ENCODE measurements at places on chromosomes 1 and 21.

- no peak for DNase-seq
Measured at GRCh38 chr1:160924791-160925651, 29.6 kb downstream of the ITLN2 start.

GRCh38 chr1:51955797-51956527, 34.5 kb downstream of the RAB3B start:
- DNase-seq, result no peak

GRCh38 chr1:206723805-206724472, 39.2 kb downstream of the MAPKAPK2 start:
- no peak for DNase-seq

DNA sequence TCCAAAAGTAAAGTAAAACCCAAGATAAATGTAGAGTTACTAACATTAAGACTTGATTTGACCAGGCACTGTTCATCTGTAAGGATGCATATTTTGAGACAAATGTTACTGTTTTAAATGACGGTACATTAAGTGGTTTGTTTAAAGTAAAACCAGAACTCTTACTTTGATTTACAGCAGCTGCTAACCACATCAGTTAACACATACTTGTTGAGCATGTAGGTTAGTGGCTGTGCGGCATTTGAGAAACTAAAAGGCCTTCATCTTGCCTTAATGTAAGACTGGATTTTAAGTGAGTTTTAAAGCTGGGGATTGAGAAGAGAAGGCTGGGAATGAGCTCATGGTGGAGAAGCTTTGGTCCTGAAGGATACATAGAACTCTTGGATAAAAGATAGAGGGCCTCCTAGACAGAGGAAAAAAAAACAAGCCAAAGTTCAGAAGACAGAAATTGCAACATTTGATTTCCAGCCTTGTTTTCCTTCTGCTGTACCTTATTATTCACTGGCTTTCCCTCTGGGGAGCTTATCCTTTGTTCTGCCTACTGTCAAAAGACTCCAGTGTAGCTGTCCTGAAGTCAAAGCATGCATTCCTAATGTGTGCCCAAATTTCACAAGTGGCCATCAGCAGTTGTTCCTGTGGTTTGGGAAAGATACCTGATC, 66.6 kb downstream of the MTR start:
- DNase-seq, result no peak

DNA sequence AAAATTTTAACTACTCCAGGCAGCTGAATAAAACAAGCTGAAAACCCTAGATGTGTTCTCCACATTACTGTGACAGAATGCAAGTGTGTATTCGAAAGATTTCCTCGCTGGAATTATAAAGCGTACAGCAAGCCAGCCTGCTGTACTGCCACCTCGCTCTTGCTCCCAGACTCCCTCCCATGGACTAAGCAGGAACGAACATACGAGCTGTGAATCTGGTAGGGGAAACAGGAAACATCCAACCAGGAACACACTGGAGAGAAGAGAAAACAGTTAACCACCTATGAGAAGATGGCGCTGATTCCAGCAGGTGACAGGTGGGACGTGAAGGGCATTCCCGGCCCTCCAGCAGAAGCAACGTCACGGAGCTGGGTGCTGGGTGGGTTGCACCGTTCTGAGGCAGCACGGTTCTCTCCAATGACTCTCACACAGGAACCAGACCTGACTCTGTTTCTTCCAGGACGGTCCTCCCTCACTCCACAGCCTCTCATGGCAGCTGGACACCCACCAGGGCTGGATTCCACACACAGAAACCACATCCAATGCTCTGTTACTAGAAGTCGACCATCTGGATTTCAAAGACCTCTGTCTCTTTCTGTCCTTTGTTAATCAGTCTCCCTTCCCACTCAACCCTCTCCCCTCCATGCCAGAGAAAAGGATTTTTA, 219.2 kb downstream of the RERE start:
- no peak for DNase-seq

DNA sequence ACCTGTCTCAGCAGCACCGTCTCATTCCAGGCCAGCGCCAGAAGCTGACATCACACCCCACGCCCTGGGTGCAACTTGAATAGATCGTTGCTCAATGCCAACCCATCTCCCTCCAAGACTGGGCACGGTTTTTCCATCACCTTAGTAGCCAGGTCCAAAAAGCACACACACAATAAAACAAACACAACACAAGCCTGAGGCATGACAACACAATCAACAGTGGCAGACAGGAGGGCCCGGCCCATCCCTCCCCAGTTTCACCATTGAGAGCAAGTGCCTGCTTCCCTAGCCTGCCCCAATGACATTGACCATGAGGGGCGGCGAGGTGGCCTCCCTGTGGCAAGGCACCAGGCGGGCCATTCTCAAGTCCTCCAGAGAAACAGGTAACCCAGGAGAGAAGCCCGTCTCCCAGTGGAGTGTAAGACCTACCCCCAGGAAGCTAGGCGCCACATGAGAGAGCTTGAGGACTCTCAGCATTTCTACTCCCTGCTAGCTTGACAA, 2.7 kb downstream of the IFFO2 start:
- no peak for DNase-seq

GRCh38 chr1:10679496-10680220, 116.8 kb downstream of the CASZ1 start:
- DNase-seq, result no peak

DNA sequence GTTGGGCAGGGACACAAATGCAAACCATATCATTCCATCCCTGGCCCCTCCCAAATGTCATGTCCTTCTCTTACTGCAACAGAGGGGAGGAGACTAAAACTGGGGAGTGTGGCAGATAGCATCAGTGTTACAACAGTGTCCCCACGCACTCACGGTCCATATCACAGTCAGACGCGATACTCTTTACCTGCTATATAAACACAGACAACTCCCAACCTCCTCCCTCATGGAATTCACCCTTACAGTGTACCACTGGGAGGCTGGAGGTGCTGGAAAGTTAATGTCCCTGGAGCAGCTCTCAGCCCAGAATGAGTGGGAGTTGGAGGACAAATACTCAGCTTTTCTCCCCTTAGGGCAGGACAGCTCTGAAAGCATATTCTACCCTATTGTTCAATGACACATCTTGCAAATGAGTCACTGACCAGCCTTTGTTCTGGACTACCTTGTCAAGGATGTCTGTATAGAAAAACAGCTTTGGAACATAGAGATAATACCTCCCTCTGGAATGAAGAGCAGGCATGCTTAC, 445.9 kb downstream of the SETD4 start:
- no peak for DNase-seq

DNA sequence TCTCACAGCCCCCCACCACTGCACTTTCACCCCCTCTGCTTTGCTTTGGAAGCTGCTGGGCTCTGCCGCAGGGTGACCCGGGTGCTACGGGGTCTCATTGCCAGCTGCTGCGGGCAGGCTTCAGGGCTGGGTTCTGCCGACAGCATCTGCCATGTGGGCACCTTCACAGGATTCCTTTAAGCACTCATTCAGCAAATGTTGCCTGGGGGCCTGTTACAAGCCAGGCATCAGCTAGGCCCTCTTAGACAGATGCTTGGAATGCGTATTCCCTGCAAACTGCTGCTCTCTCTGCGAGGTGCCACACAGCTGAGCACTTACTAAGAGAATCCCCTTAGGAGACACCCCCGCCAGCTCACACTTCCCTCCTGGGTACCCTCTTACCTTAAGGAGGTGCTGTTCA, 29.2 kb downstream of the COL16A1 start:
- no peak for DNase-seq

DNA sequence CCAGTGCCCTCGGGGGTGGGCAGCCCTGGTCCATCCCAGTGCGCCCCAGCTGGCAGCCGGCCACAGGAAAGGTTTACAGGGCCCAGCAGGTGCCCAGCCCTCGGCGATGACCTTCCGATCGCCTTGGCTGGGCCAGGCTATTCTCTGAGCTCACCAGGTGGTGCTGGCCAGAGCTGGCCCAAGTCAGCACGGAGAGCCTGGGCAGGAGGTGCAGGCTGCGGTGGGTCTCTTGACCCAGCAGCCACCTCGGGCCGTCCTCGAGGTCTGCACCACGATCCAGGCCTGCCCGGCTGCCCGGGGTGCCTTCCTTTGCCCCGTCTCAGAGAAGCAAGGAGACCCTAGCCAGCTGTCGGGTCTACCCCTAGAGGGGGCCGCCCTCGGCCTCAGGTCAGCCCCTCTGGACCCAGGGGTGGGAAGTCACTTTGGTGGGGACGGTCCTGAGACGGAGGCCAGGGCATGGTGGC, 370 bp downstream of the PERM1 start:
- DNase-seq, result no peak

DNA sequence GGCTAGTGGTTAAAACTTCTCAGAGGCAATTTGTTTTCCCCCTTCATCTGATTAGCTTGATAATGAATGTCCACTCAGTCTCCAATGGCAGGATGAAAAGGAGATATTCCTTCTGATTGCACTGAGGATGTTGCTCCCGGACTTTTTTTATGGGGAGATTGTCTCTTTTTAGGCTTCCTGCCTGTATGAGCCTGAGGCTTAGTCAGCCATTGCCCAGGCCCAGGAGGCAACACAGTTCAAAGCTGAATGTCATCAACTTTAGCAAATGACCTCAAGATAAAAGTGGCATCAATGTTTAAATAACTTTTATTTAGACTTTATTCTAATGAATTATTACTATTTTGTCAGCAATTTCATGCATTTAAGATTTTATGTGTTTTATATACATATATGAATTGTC, 162.9 kb upstream of the PTBP2 start:
- DNase-seq, result no peak

GRCh38 chr1:51792864-51793263, 85.7 kb downstream of the NRDC start:
- DNase-seq, result no peak

- no peak for DNase-seq
Measured at GRCh38 chr1:21330544-21330943, 40.3 kb upstream of the ECE1 start.

GRCh38 chr1:238485912-238486209, 595.1 kb upstream of the ZP4 start:
- DNase-seq, result no peak

- DNase-seq, result peak; percentile 17
Measured at GRCh38 chr1:94039514-94039870, 81.5 kb downstream of the ABCA4 start.

DNA sequence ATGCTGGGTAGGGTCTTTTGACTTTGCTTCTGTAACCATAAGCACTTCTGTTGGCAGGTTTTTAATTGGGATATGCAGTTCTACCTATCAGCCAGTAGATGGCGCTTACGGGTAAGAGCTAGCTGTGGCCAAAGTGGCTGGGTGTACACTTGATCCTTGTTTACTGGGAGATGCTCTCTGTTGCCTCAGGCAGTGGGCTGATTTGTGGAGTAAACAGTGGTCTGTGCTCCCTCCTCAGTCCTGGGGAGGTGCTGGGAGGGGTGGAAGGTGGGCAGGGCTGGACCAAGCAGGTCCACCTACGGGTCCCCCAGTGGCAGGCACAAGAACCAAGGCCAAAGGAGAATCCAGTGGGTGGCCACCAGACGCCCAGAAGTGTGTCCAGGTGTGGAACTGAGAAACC, 43.4 kb downstream of the RALGPS2 start:
- DNase-seq, result no peak

DNA sequence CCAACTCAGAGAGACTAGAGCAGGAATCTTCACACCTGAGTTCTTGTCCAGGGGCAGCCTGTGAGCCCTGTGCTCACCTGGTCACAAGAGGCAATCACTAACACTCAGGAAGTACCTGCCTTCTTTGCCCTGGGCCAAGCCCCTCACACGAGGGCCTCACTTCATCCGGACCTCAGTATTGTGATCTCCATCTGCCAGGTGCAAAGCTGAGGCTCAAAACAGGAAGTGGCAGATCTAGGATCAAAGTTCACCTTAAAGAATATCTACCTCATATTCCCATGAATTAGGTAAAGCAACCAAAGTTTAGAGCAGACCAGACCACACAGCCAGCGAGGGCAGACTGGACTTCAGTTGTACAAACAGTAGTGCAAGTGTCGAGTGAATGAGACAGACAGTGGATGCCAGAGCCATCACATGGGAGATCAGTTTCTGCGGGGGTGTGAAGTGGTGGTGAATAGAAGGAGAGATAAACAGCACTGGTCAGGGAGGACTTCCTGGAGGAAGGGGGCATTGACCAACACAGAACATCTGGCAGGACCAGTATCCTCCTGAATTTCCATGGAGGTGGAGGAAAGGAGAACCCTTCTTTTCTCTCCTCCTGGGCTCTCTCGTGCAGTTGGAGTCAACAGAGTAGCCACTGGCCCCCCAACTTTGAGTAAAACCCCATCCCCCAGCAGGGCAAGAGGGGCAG, 116.6 kb upstream of the ZBTB40 start:
- no peak for DNase-seq

- no peak for DNase-seq
Measured at GRCh38 chr1:239913141-239913585, 178.5 kb upstream of the FMN2 start.

DNA sequence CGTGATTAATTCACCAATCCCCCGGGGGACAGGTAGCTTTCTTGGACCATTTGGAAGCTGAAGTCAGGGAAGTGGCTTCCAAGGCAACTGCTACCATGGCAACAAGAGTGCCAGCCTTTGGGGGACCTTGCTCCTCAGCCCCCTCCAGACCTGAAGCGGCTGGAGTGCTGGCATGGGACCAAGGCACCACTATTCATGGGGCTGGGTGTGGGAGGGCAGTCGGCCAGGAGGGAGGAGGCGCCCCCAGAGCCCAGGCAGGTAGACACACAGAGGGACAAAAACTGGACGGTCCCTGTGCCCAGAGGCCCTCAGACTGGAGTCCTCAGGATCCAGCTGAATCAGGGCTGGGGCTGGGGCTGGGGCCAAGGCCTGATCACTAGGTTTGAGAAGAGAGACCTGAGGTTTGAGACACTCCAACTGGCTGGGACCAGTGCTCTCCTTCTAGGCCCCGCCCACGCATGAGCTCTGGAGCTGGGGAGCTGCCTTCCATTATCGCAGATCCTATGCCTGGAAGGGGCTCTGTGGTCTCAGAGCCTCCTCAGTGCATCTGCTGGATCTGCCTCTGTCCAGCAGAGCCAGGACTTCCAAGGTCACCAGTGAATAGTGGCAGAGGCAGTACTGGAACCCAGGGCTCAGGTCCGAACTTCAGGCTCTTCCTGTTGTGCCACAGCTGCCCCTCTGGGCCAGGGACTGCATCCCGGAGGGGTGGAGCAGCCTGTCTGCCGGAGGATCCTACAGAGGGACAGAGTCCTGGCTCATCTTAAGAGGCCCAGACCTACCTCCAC, 3.3 kb upstream of the KNCN start:
- DNase-seq, result no peak

DNA sequence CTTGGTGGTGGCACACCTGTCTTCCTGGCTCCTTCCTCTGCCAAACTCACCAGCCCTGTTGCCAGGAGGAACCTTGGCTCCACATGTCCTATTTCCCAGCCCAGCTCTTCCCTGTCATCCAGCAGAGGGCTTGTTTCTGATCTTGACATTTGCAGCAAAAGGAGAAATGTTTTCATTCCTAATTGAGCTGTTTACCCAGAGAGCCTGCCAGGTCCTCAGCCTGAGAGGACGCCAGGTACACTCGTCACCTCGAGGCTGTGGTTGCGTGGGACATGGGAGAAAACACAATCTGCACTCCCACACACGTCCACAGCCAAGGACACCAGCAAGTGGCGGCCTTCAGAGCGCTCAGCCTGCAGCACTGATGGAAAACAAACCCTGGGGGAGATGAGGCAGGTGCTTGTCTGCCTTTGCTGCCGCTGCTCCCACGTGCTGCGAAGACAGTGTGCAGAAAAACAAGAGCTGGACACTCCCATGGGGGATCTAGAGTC, 132.8 kb upstream of the CD34 start:
- DNase-seq, result no peak

Data from activated T-helper 1 cell treated with Interleukin-2 at 50 U/mL for 16 hours (primary cell).